ENCODE measurements at places on chromosomes 11 and 22.

DNA sequence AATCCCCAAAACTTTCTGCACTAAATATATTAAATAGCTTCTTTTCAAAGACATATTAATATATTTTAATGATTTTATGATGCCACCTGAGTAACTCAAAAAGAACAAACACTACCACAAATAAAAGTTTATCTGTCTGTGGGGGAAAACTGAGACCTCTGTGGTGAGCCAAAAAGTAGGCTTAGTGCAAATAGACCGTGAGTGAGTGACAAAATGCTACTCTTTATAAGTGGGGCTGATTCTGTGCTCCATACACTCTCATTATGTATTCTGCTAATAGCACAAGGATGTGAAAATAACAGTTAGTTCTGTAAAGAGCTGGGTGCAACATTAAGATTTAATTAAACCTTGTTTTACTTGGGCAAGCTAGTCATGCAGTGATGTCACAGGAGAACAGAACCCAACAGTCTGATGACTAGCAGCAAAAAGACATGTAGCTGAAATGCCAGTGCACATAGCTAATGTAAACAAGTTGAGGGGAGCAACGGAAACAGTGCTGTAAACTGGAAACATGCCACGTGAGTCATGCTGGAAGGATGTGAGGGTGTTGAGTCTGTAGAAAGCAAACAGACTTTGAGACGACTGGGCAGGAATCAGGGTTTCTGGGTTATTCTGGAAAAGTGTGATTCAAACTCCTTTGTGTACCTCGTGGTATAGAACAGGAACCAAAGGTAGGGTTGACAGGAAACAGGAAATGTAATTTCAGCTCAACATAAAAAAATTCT is 1130.4 kb downstream of the LRRC4C start:
- DNase-seq, result no peak

GRCh38 chr11:67174311-67174710 is 55.2 kb downstream of the KDM2A start:
- DNase-seq, result no peak

DNA sequence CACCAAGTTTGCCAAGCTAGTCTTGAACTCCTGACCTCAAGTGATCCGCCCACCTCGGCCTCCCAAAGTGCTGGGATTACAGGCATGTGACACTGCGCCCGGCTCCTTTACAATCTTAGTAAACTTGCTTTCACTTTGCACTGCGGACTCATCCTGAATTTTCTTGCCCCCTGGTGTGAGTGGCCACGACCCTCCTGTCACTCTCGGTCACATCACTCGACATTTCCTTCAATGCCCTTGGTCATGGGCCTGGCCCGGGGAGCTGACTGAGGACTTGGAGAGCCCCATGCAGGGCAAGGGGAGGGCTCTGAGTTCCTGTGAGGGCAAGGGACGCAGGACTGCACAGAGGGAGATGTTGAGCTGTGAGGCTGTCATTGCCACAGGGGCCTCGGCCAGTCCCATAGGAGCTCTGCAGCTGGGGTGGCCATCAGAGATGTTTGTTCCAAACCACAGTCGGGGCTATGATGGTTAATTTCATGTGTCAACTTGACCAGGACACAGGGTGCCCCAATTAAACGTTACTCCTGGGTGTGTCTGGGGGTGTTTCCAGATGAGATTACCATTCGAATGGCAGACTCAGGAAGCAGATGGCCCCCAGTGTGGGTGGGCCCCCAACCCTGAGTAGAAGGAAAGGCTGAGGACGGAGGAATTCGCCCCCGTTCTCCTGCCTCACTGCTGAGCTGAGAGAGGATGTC is 21.2 kb downstream of the A4GALT start:
- DNase-seq, result no peak

GRCh38 chr11:127651175-127651887 is 650.8 kb upstream of the KIRREL3 start:
- DNase-seq, result no peak

DNA sequence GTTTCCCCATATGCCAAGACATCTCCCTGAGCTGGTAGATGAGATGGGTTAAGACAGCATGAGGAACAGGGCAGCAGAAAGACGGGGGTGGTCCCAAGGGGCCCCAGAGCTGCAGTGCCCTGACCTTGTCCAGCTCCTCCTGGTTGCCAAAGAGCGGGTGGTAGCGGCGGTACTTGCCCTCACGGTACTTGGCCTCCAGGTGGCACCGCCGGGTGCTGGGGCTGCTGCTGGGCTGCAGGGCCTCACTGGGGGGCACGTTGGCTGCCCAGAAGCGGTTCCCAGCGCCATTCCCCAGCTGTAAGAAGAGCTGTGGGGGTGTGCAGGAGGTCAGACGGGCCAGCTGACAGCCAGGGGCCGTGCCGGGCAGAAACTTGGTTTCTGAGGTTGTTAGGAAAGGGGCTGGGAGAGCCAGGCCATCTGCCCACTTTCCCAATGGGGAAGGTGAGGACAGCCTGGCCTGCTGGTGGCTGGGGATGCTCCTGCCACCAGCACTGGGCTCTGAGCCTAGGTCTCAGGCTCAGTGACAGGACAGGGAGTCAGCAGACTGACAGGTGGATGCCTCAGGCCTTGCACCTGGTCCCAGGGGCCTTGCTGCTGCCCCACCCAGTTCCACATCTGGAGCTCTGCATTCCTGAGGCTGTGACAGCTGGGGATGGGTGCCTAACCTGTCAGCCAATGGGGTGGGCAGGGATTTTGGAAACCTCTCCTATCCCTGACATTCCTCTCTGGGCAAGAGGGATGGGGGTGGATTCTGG is 30.0 kb upstream of the PDE2A start:
- DNase-seq, result no peak

GRCh38 chr11:75431533-75432525 is 1.2 kb downstream of the KLHL35 start:
- no peak for DNase-seq

- DNase-seq, result no peak
These were observed 408.2 kb upstream of the CCDC90B start for GRCh38 chr11:83694191-83694910.

Measured in stimulated activated CD8-positive, alpha-beta memory T cell treated with anti-CD3 and anti-CD28 coated beads, Interleukin-4, amount 100 ng/mL, for 1 hour (primary cell).